Stimulated activated CD4-positive, alpha-beta T cell treated with anti-CD3 and anti-CD28 coated beads, Interleukin-1b, Interleukin-23, amount 100 ng/mL, for 1 hour (primary cell): ENCODE measurements at places on chromosomes 7 and 10.

- DNase-seq, result no peak
These were observed 36.0 kb downstream of the MKLN1 start for GRCh38 chr7:131363719-131364118.

- no peak for DNase-seq
These were observed 26.9 kb downstream of the SPOCK2 start for GRCh38 chr10:72061491-72061890.

GRCh38 chr10:484441-484924 lies 205.0 kb downstream of the DIP2C start:
- DNase-seq, result no peak

DNA sequence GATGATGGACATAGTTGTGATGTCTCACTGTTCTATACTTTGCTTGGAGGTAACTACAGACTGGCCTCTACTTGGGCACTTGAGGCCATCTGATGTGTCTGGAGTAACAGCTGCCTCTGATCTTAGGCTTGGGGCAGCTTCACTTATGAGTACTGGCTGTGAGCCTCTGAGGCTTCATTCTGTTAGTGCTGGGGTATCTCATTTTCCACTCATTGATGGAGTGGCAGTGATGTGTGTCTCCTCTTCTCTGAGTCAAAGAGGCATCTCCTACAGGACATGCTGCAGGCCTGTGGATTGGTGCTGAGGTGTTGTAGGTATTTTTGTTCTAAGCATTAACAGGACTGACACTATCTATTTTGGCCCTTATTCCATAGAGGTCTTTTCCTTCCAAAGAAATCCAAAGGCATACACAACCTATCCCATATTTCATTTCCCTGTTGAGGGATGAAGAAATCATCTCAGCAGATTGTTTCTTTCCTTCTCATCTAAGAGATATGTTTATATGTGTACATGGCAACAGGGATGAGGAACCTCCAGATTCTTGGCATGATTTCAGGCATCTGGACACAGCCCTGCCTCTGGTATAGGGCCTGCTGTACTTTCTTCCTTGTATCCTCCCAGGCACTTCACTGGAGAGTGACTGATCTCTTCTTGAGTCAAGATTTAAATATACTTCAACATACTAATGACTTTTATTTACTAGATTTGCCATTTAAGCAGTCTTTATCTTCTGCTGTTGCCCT lies 65.7 kb upstream of the NOBOX start:
- DNase-seq, result no peak

DNA sequence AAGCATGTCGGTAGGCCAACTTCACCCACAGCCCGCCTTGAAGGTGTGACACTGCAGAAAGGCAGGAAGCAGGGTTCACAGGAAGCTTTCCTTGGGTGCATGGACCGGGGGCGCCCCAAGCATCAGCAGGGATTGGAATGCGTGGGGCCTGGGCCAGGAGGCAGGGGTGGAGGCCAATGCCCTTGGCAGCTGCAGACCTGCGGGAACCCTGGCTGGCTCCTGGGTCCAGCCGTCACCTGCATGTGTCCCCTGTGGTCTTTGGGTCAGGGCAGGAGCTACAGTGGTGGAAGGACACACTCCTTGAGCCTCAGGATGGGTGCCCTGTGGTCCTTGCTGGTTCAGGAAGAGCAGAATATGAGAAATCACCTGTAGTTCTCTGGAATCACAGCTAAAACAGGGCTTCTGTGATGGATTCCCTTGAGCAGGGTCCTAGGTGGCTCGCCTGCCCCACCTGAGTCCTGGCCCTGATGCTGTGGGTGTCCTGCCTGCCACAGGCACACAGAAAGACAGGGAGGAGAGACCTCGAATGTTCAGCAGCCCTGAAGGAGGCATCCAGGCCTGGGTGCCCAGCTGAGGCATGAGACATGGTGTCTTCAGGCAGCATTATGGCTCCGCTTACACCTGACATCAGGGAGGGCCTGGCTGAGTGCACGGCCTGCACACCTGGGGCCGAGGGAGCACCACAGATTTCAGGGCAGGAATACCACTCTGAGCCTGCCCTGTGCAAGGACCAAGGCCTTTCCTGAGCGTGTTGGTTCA lies 15.1 kb downstream of the ANTXRL start:
- DNase-seq, result no peak

DNA sequence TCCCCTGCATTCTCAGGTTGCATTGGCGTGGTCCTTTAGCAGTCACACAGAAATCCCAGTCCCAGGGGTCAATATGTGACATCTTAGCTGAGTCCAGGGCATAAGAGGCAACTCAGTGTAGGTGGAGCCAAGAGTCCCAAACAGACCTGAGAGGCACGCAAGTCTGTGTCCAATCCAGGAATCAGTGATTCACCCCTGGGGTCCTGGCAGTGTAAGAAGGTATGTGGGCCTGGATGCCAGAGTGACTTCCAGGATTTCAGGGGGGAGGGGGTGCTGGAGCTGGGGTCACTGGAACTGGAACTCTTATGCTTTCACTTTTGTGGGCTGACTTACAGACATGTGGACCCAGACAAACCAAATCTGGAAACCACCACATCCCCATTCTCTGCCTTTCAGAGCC lies 26.8 kb downstream of the FRMPD2 start:
- no peak for DNase-seq

DNA sequence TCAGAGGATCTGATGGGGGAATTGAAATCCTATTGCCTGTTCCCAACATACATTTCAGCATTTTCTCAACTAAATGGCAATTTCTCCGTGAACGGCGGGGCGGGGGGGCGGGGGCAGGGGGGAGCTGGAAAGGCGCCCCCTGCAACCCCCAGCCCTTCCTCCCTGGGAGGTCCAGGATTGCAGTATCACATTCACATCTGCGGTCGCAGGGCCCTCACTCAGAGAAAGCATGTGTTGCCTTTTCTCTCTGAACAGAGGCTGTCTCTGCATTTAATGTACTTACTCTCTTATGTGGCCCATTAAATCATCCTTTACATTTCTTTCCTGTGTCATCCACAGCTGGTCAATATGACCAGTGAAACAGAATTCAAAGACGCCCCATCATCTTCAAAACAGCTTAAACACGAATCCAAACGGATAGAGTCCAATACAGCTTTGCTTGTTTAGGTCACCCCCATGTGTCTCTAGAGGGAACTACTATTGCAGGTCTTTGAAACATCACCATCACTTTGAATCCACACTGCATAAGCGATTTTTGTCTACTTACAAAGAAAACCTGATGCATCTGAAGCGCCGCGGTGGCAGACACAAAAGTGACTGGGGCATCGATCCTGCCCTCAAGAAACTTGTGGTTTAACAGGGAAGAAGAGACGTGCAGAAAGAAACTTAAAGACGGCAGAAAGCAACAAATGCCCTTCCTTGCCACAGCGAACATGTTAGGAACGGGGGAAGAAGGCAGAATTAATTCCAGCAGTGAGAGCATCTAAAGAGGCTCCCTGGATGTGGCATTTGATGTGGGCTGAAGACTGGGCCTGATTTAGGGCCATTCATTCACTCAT lies 17.0 kb upstream of the ECHDC3 start:
- no peak for DNase-seq

GRCh38 chr7:158778471-158778870 lies 50.8 kb downstream of the ESYT2 start:
- DNase-seq, result no peak

DNA sequence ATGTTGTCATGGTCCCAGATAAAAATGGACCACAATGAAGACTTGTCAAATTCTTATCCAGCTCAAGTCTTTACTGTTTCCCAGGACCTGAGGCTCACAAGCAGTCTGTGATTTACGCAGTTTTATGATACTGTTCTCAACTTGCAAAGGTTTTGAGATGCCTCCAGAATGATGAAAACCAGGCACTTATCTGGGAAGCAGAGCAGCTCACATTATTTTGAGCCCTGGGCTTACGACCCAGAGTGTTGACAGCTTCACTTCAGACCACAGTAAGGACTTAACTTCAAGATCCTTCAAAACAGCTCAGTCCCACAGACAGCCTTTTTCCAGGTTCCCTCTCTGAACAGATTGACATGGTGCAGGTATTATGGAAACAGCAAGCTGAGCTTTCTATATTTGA lies 236.1 kb downstream of the RNLS start:
- no peak for DNase-seq

DNA sequence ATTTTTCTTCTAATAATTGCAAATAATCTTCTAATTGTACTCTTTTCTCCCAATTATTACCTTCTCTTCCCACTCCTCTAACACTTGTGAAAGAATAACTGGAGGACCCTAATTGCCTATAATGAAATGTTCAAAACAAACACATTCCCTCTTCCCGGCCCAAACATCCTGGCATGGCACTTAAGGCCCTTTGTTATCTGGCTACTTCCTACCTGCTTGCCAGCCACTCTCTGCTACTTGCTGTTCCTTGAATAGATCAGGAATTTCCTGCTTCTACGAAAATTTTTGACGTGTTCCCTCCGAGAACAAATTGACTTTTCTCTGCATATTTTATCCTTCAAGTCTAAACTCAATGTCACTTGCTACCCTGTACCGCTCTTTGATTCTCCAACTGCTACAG lies 56.1 kb upstream of the NOBOX start:
- no peak for DNase-seq

GRCh38 chr7:47771336-47771989 lies 176.8 kb downstream of the PKD1L1 start:
- no peak for DNase-seq

DNA sequence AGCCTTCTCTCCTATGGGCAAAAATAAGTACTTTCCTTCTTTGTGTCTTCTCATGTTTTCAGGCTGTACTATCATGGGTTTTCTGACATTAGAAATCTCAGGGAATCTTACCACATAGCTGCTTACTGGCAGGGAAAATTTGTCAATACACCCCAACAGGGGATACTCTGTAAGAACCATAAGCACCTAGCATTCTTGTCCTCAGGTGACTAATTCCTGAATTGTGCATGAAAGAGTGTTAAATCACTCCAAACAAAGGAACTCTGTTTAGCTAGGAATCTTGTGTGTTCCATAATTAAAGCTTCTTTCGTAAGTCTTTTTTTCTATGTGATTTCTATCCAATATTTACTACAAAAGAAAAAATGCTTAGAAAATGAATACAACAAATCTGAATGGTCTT lies 206.7 kb upstream of the POT1 start:
- no peak for DNase-seq

- DNase-seq, result no peak
These were observed 33.3 kb upstream of the SH2B2 start for GRCh38 chr7:102253066-102253972.

- DNase-seq, result no peak
These were observed 170.4 kb downstream of the TAX1BP1 start for GRCh38 chr7:27910326-27910725.

- no peak for DNase-seq
These were observed 269.9 kb upstream of the MKLN1 start for GRCh38 chr7:131057794-131058070.

GRCh38 chr10:101780818-101781654 lies 2.2 kb downstream of the NPM3 start:
- DNase-seq, result peak; percentile 41

DNA sequence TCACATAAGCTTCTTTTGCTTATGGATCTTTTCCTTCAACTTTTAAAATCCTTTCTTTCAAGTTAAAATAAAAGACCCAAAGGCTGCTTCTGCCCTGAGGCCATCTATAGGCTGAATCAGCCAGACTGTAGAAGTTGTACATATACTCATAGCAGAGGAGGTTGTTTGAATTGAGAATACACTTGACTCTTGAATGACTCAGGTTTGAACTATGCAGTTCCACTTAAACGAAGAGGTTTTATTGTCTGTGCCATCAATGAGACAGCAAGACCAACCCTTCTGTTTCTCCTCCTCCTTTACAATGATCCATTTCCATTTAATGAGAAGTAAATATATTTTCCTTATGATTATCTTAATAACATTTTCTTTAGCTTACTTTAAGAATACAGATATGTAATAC lies 5.8 kb downstream of the ZNF365 start:
- no peak for DNase-seq

- no peak for DNase-seq
These were observed 22.4 kb upstream of the IFIT1B start for GRCh38 chr10:89355394-89355931.

DNA sequence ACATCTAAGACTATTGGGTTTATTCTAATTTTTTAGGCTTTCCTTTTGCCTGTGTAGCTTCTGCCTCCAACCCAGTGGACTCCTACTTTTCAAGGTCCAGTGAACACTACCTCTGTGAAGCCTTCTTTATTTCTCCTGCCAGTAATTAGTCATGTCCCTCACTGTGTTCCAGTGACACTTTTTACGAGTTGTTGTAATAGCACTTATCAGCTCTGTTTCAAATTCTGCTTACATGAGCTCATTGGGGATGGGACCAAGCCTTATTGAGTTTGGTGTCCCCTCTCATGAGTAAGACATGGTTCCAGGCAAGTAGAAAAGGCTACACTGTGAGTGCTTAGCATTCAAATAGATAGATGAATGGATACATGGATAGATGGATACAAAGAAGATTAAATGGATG lies 184.6 kb downstream of the HIBADH start:
- no peak for DNase-seq

DNA sequence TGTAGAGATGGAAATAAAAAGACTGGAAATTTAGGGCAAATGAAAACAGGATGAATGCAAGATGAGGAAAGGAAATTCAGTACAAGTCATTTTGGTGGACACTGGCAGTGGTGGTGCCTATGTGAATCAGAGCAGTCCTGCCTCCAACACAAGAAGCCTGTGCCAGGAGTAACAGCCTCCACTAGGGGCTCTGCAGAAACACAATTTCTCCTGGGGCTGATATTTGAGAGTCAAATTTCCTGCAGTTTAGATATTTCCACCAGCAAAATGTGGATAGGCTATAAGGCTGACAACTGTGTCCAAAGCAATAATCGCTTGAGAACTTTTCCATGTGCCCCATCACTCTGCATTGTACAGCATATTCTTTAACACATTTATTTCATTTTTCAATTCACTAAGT lies 4.7 kb upstream of the PLXDC2 start:
- DNase-seq, result no peak

- no peak for DNase-seq
These were observed 7.3 kb upstream of the PCDH15 start for GRCh38 chr10:54808186-54808935.

DNA sequence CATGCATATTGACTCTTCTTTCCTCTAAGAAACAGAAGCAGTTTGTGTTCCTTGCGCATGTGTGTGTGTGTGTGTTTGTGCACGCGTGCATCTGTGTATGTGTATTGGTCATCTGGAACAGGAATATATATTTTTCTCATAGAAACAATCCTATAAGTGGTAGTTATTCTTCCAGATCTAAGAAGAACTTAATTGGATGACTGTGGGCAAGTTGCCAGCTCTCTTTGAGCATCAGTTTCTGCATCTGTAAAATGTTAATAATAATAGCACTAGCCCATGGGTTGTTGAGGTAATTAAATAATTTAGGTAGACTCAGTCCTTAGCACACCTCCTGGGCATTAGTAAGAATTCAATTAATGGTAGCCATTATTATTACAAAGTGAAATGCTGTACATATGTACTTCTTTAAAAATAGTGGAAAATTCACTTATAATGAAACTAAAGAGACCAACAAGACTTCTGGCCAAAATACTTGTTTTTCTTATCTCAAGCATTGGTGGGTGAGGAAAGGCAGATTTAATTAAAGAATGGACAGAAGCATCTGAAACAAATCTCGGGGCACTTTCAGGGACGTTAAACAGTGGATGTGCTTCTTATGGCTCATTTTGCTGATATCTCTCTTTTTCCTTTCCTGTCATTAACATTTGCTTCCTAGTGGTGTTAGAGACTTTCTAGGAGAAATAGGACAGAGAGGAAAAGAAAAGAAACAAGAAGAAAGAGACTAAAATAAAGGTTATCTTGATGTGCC lies 124.9 kb upstream of the HABP2 start:
- DNase-seq, result no peak
